Mucosa of descending colon (tissue), 3 donors: ENCODE measurements at places on chromosomes 6 and 20. TPM values are rescaled to one million over a fixed set of nuclear protein-coding genes. Genes with fewer than 3 reads are reported as not detected.

- no peak for DNase-seq
Measured at GRCh38 chr6:134291156-134291555, 26.8 kb downstream of the SGK1 start.

DNA sequence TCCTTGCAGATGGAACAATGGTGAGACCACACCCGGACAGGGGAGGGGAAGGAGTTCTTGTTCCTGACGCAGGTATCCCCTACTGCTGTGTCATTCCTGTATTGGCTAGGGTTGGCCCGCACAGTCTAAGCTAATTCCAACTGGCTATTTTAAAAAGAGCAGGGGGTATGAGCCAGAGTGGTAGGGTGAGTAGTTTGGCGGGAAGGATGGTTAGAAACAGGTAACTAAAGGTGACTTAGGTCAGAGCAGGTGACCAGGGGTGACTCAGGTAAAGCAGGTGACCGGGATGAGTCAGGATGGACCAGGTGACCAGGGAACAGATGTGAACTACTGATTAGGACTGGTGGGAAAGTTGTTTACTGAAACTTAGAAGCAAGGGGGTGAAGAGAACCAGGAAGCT is 58.0 kb downstream of the ZNF292 start:
- DNase-seq: no peak

GRCh38 chr20:32702706-32703425 is 29.1 kb upstream of the C20orf203 start:
- no peak for DNase-seq

HIVEP2 gene
- 7.8 TPM for total RNA-seq

DNA sequence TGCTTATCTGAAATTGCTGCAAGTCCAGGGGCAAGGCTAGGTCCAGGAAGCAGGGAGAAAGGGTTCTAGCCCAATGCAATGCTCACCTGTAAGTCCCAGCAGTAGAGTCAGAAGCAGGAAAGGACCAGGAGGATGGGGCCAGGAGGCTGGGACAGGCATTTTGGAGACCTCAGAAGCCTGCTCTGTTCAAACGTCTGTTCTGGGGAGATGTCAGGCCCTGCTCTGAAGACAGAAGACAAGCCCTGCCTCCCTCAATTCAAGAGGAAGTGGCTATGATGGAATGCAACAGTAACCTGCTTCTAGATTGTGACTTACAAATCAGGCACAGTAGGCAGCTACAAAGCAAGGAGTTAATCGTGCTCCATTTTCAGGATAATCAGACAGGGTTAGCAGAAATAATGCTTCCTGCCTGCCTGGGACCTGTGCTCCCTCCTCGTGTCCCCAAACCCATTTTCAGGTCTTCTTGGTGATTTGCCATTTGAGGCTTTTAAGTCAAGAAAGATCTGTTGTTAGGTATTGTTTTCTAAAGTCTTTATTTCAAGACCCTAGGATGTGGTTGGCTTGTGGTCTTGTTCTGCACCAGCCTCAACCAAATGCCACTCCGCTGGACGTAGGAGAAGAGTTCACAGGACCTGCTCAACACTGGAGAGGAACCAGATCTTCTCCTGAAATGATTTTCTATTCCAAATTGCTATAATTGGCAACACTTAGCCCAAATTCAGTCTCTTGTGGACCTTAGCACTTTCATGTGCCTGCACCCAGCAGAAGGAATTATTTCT is at the start of gene SIRPG:
Gene SIRPG, minus strand, starts transcription at position 224 of the 779 bp plus-strand sequence. Its CDS starts 65 bp downstream, at position 159.
- no peak for DNase-seq

DNA sequence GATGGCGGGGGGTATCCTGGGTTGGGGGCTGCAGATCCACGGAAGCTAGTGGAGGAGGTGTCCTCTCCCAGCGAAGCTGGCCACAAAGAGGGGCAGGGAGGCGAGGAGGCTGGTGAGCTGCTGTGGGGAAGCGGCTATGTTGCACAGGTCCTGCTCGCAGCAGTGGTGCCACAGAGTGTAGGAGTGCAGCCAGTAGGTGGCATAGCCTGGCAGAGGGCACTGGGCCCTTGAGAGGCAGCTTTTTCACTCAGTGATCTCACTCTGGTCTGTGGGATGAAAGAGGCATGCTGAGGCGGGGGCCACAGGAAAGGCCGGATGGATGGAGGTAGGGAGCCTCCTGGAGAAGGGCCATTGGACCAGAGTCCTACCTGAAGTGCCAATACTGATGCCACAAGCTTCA is 2.9 kb upstream of the LY6G6D start:
- DNase-seq: no peak

DNA sequence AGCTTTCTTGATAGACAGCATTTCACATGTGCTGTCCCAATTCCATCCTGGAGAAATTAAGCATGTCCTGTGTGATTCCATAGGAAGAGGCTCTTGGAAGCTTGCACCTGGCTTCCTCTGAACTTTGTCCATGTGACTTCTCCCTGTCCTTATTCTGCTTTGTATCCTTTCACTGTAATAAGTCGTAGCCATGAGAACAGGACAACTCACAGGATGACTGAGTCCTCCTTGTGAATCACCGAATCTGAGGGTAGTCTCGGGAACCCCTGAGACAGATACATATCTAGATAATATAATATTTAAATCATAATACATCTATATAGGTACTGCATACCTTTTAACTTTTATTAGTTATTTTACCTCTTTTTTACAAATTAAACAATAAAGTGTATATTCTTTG is 156.7 kb upstream of the THEMIS start:
- DNase-seq: no peak

DNA sequence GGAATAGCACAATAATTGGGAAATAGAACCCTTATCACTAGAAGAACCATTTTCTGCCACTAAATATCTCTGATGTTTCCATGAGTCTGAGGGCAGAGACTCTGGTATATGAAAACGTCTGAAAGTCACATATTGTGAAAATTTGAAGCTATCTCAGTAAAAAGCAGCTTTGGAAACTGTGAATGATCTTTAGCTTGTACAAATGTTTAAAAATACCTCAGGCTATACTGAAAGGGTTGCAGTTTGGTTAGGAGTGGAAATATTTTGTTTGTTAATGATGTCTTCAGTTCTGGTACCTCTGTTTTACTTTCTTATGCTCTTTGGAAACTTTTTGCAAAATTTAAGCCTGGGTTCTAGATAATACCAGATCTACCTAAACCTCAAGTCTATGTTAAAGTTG is 135.0 kb downstream of the SLC16A10 start:
- no peak for DNase-seq

DNA sequence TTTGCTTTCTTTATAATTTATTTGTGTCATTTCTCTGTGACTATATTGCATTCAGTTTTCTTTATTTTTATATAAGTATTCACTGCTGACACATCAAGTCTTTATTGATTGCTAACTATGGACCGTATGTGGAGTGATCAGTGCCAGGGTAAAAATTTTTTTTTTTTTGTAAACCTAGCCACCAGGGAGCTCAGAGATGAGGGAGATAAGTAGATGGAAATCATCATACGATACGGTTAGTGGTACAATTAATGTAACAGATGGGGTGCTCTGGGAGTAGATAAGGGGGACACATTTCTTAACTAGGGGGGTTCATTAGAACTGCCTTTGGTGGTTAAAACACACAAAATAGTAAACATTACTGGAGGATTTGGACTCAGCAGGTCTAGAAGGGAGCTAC is 68.3 kb downstream of the AFDN start:
- no peak for DNase-seq

GRCh38 chr20:50314678-50315335 is 124.2 kb downstream of the CEBPB start:
- DNase-seq: no peak

DNA sequence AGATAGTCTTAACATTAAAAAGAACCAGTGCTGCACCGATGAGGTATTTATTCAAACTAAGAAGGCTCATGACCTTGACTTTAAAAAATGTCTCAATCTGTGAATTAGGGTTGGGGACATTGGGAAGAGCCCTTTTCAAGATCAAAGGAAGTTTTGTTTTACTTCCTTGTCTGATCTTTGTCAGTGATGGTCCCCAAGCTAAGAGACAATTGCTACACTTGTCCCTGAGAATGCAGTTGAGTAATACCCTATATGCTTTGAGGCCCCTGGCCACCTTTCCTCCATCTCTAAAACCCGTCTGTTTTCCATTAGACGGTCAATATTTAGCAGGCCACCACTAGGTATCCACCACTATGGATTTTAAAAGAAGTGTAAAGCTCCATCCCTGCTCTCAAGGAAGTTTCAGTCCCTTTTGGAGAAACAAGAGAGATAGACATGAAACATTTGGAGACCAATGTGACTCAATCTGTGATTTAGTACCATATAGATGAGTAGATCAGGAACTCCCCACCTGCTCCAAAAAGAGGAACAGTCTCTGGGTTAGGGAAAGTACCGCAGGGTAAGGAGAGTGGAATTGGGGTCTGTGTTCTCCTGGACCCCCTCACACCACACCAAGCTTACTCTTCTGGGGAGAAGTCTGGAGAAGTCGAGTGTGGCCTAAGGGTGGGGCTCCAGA is 99.1 kb upstream of the ISM1 start:
- DNase-seq: no peak

KIF25 gene
- 0.41 TPM for total RNA-seq

DNA sequence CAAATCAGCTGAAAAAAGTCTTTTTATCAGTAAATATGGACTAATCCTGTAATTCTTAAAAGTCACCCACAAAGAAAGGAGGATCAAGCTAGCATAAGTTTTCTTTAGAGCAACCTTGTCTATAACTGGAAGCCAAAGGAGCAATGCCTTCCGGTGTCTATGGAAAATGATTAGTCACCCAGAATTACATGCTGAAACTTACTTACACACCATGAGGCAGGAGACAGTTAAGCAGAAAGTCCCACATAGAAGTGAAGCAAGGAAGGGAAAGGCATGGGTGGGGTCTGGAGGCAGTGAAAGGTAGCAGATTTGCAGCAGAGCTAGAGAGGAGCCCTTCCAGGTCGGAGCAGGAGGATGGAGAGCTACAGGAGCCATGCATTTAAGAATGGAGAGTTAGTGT is 153.7 kb upstream of the RIPOR2 start:
- DNase-seq: no peak

DNA sequence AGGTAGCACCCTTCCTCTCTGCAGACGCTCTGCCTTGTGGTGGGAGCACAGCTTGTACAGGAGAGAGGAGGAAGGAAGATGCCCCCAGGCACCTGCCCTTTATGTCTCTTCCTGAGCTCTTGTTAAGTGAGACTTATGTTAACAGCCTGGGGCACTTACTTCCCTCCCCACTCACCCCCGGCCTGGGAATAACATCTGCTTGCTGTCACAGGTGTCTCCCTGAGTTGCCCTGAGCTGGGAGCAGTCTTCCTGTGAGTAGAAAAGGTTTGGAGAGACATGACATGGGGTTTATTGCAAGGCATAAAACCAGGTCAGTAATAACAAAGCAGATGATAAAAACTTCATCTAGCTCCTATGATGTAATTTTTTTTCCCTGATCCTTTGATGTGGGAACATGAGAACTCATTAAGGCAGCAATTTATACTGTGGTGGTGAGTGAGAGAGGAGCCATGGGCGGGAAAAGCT is 1.9 kb downstream of the SSTR4 start:
- DNase-seq: no peak

- no peak for DNase-seq
Measured at GRCh38 chr6:154429711-154430110, 73.1 kb upstream of the IPCEF1 start.

- no peak for DNase-seq
Measured at GRCh38 chr6:147561726-147562125, 53.2 kb downstream of the SAMD5 start.

- no peak for DNase-seq
Measured at GRCh38 chr6:119543332-119543731, 193.8 kb upstream of the MAN1A1 start.

DNA sequence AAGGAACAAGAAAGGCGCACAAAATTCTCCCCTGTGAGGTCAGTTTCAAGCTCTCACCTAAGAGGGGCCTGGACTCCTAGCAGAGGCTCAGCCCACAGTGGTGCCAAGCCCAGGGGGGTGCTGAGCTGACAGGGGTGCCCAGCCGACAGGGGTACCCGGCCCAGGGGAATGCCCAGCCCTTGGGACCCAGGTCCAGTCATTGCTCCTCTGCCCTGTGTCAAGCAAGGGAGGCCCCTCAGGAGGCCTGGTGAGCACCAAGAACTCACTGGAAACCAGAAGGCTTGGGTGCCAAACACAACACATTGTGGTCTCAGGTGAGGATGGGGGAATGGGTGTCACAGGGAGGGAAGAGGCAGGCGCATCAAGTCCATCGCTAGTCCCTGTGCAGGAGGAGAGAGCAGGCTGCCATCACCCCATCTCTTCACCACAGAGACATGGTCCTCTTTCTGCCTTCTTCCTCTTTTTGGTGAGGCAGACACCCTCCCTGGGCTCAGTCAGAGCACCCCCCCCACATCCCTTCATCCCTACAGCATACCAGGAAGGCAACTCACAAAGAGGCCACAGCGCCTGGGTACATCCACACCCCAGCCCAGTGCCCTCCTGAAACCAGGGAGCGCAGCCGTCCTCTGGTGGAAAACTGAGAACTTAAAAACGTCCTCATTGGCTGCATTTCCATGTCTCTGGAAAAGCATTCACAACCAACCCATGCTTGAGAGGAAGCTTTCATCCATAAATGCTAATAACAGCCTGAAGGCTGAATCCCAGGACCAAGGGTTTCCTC is 111.3 kb downstream of the BANF2 start:
- peak; percentile 26 for DNase-seq

GRCh38 chr20:709991-710779 is 34.6 kb upstream of the SCRT2 start:
- no peak for DNase-seq

DNA sequence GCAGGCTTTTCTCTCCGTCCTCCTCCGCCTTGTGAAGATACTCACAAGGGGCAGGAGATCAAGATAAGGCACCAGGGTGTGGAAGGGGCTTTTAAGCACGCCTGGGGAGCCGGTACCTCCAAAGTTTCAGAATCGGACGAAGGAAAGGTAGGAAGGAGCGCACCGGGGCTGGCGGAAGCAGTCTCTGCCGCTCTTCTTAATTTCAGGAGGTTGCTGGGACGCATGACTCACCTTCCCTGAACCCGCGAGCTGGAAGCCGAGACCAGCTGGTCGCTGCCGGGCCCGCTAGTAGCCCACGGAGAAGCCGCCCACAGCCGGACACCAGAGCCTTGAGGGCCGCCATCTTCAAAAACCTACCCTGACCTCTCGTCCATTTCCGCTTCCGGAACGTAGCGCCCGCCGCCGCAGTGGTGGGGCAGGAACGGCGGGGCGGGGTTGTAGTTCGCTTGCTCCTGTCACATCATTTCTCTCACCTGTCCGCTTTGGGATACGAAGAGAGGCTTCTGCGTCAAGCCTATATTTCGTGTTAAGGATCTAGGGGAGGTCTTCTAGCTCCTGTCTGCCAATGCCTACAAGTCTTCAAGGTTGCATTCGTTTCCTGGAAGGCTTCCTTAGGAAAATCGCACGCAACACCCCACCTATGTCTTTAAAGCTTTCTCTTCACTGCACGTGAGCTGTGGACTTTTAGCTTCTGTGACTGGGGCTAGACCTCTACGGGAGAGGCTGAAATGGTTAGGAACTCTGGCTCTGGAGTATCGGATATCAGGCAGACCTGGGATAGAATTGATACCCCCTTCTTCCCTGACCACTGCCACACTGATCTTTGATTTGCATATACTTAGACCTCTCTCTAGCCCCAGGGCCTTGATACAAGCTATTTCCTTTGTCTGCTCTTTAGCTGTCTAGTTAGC is at the start of gene MRPS18A:
Gene MRPS18A, minus strand, starts transcription at position 355 of the 911 bp plus-strand sequence. Its CDS starts 12 bp downstream, at position 343.
- DNase-seq: peak; percentile 91

DNA sequence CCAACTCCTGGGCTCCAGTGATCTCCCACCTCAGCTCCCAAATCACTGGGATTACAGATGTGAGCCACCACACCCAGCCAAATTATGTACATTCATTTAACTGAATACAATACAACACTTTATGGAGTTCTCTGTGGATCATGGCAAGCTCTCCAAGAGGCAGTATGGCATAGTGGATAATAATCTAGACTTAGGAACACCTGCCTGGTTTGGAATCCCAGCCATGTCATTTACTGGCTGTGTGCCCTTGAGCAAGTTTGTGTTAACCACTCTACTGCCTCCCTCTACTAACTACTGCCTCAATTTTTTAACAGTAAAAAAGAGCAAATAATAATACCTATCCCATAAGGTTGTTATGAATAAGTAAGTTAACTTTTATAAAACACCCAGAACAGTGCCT is 1.9 kb upstream of the ETV7 start:
- DNase-seq: no peak
